ENCODE measurements at places on chromosomes 3 and 15.

GRCh38 chr3:134881305-134881704 lies 86.2 kb downstream of the EPHB1 start:
- DNase-seq, result no peak

DNA sequence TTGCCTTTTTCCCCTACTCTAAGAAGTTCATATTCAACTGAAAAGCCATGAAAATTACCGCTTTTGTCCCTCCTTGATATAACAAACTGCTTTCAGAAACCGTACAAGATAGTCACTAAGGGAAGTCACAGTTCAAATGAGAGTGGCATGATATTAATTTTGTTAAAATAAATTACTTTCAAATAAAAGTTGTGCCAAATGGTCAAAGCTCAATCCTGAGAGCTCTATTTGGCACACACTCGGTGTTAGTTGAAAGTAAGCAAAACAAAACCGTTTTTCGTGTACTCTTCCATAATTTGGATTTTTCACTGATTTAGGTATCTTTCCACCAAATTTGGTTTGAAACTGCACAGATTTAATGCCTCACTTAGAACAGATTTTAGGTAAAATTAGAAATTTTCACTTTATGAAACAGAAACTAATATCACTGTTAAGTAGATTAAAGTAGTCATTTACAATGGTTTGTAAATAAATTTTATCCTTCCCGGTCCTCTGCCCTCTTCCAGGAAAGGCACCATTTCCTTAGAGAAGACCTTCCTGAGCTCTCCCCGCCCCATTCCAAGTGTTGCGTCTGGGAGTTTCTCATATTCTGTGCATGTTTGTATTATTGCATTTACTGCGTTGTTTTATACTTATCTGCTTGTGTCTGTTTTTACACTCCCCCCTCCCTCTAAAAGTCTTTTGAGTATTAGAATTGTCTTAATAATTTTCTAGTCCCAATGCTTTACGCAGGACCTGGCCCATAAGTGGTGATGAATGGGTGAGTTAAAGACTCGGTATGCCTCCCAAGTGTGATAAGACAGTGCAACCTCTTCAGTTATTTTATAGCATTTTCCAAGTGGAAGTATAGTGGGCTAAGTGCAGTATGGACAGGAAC lies 853 bp downstream of the TCAIM start:
- DNase-seq, result no peak

- no peak for DNase-seq
Observed at GRCh38 chr15:70202756-70203155, 105.0 kb upstream of the TLE3 start.

DNA sequence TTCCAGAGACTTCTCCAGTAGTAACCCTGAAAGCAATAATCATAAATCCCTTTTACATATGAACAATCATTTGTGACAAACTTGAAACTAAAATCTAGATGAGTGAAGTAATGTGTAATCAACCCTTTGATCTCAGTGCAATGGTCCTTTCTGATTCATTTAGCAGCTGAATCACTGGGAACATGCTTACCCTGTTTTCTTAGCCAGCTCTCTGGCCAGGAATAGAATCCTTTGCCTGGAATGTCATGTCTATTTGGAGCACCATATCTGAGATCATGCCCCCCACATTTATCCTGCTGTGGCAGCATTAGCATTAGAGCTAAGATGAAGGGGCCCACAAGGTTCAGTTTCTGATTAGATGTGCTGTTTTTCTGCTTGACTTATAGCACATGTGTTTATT lies 309.8 kb downstream of the OXSM start:
- no peak for DNase-seq

GRCh38 chr15:70646169-70646568 lies 117.2 kb downstream of the UACA start:
- DNase-seq, result no peak

- no peak for DNase-seq
Observed at GRCh38 chr15:34850121-34850520, 54.8 kb upstream of the ACTC1 start.

- no peak for DNase-seq
Observed at GRCh38 chr15:70892912-70893560, 410 bp downstream of the LRRC49 start.

DNA sequence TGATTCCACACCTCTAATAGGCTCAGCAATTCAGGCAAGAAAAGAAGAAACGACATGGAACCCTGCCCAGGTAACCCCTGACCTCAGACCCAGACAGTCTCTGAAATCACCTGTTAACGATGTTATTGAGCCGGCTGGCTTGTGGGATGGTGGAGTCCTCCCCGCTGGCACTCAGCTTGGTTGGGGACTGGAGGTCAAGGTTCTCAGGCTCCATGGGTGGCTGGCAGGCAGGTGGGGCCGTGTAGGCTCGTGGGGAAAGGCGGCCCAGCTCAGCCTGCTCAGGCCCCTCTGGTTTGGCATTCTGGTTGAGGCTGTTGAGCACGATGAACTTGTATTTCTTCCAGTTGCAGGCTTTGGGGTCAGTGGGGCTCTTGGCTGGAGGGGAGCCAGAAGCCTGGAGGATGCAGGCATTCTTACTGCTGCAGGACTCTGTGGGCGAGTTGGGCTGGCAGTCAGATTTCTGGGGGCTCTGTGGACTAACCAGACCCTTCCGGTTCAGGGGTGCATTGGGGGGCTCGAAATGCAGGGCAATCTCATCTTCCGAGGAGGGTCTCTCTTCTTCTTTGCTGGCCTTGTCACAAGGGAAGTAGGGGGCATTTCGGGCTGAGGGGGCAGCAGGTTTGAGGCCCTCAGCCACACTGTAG lies 16.2 kb downstream of the BCL6 start:
- no peak for DNase-seq

- DNase-seq, result peak; percentile 72
Observed at GRCh38 chr15:96330064-96330449, 443 bp upstream of the NR2F2 start.

- no peak for DNase-seq
Observed at GRCh38 chr3:24368605-24369004, 126.0 kb downstream of the THRB start.

DNA sequence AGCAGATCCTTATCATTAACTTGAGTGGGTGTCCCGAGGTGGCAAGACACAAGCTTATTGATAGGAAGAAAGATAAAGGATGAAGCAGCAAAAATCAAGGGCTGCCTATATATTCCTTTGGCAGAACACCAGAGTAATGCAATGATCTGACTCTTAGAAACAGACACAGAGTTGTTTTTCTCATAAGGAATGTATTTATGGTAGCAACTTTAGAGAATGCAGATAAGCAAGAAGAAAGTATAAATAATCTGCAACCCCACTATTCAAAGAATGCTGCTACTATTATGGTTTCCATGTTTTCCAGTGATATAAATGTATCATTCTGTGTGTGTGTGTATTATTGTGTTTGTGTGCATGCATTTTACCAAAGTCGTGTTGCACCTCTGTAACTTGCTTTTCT lies 208.3 kb downstream of the THSD4 start:
- DNase-seq, result no peak

DNA sequence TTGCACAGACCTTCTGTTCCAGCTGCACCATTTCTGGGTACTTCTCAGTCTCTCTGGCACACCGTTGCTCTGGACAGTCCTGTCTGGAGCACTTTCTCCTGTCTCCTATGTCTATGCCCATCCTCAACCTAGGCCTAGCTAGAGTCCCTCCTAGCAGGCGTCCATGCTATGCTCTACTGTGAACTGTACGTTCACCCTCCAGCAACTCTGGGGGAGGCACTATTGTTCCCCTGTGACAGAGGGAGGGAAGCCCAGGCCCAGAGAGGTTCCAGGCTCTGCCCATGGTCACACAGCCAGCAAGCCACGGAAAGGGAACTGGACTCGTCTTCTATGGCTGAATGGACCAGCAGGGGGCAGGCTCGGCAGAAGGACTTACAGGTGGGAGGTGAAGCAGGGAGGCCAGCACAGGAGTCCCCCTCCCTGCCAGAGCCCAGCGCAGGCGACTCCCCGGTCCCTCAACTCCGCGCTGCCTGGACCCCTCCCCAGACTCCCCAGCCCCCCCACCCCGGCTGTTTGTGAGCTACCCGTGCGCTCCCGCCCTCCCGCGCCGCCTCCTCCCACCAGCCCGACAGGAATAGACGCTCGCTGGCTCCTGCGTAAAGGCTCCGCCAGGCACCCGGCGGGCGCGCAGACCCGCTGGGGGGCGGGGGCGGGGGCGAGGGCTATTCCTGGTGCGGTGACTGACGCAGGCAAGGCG lies 1.7 kb upstream of the LINGO1 start:
- peak; percentile 38 for DNase-seq

- no peak for DNase-seq
Observed at GRCh38 chr3:138383715-138384465, 35.5 kb downstream of the MRAS start.

DNA sequence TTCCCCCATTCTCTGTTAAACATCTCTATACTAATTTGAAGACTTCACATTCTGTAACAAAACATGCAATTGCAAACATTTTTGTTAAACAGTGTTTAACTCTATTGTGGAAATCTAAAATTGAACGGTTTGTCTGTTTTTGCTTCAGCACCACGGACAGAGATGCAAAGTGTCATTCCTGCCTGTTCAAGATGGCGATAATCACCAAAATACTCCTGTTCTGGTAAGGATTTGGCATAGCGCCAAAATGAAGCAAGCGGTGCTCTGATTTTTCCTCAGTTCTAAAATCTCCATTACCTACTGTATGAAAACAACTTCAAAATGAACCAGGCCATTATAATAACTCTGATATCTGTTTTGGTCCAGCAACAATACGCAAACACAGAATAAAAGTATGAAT lies 129.7 kb upstream of the TUSC7 start:
- no peak for DNase-seq

DNA sequence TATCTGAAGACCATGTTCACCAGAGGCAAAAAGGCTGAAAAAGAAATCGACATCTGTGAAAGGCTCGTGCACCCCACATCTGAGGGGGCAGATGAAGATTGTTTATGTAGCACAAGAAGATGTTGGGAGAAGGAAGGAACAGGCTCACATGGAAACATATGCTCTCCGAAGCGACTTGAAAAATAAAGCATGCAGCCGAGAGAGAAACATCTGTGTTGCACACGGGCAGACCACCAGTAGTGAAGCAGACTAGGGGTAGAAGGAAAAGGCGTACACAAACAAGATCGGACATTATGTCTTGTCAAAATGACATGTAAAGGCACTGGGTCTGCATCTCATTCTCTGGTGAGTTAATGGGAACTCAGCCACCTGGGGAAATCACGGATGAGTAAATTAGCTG lies 356.5 kb downstream of the ZIC4 start:
- DNase-seq, result no peak

DNA sequence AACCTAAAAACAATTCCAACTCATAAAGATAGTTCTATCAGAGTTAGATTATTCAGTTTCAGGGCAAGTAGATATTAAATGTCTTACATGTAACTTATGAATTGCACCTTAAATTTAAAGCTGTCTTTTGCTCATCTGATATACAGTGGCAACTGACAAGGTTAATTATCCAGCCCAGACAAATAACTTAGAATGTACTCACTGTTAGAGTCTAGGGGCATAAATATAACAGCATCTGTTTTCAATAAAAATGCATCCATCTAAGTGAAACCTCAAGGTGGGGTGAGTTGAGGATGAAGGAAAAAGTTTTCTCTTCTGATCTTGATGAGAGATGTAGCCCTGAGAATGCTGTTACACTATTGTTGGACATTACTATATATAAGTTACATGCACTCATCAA lies 112.6 kb downstream of the FBN1 start:
- DNase-seq, result no peak

DNA sequence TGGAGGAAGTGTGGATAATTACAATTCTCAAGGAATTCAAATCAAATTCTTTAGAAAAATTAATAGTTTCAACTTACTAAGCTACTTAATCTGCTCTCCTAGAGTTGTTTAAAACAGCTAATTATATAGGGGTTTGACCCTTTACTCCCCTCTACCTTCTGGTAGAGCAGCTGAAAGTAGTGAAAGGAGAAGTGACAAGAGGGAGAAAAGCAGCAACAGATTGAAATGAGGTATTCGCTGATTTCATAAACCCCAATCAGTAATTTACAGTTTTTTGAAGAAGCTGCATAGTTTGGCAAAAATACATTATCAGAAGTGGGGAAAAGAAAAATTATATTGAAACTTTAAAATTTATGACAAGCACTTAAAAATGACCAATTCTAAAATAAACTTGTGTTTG lies 52.8 kb downstream of the ZMAT3 start:
- no peak for DNase-seq

DNA sequence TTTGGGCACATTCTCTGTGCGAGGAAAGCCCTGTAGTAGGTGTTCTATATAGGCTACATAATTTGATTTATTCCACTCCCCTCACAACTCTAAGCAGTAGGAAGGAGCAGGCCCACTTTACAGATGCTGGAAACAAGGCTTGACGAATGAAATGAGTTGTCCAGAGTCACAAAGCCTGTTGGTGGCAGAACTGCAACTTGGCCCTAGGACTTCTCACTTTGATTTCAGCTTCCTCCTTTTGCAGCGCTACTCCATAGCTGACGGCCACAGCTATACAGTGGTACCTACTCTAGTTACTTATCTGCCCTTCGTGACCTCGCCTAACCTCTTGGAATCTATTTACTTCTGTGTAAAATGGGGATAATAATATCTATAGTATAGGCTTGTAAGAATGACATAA lies 2.5 kb upstream of the IRAK2 start:
- DNase-seq, result no peak

DNA sequence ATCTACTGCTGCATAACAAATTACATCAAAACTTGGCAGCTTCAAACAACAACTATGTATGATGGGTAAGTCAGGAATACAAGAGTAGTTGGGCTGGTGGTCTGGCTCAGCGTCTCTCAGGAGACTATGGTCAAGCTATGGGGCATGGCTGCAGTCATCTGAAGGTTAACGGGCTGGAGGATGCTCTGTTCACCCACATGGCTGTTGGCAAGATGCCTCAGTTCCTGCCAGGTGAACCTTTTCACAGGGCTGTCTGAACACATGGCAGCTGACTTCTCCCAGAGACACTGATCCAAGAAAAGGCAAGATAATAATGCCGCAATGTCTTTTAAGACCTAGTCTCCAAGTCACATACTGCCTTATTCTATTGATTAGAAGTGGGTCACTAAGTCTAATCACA lies 63.7 kb downstream of the GPR176 start:
- DNase-seq, result no peak

- DNase-seq, result no peak
Observed at GRCh38 chr3:157428853-157429252, 7.8 kb upstream of the PTX3 start.

GRCh38 chr3:43155464-43156121 lies 49.7 kb upstream of the POMGNT2 start:
- peak; percentile 47 for DNase-seq

DNA sequence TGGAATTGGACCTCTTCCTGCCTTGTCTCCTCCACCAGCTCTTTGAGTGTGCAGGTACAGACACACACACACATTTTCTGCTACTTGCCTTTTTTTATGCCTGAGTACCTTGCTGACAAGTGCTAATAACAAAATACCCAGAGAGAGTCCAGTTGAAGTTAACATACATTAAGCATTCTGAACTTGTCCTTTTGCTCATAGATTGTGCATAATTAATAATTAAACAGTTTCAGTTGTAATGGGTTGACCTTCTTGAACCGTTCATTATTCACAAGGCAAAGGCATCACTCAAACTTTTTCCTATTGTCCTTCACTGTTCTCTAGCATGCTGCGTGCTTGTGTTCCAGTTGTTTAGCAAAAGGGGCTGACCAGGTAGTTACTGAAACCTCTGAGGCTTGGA lies 59.6 kb upstream of the SKOR1 start:
- DNase-seq, result no peak

Data from substantia nigra (tissue), 51 donors.